ENCODE measurements at places on chromosomes 7 and 10. TPM values are rescaled to one million over a fixed set of nuclear protein-coding genes. Genes with fewer than 3 reads are reported as not detected.

Gene CCDC146
- 0.53 TPM for total RNA-seq

- no peak for DNase-seq
These were observed 140.5 kb downstream of the ARL4A start for GRCh38 chr7:12827920-12828319.

Gene SPAG6
- not detected for total RNA-seq

Gene ZCWPW1
- total RNA-seq, result 0.42 TPM

DNA sequence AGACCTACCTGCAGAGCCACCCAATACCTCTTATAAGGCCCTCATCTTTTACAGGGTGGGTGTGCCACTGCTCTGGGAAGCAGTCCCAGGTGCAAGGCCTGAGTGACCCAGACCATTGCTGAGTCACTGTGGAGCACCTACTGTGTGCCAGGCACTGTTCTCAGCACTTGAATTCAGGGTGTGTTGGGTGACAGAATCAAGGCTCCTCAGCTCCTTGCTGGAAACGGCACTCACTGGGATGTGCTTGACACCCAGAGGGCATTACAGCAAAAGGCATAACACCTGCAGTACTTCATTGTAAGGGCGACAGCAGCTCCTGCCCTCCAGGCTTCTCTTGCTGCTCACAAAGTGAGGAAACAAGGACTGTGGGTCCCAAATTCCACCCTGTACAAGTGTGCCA lies 7.1 kb downstream of the CAMK2B start:
- DNase-seq, result no peak

Gene UPK3BL1
- total RNA-seq, result 8.6 TPM

- no peak for DNase-seq
These were observed 525 bp upstream of the CHUK start for GRCh38 chr10:100229819-100230422.

Gene SLC25A13
- 20.9 TPM for total RNA-seq

- DNase-seq, result peak; percentile 85
These were observed 153.7 kb downstream of the FANK1 start for GRCh38 chr10:126049759-126050700.

- DNase-seq, result peak; percentile 3
These were observed 459.3 kb downstream of the HTR7 start for GRCh38 chr10:90398566-90398965.

DNA sequence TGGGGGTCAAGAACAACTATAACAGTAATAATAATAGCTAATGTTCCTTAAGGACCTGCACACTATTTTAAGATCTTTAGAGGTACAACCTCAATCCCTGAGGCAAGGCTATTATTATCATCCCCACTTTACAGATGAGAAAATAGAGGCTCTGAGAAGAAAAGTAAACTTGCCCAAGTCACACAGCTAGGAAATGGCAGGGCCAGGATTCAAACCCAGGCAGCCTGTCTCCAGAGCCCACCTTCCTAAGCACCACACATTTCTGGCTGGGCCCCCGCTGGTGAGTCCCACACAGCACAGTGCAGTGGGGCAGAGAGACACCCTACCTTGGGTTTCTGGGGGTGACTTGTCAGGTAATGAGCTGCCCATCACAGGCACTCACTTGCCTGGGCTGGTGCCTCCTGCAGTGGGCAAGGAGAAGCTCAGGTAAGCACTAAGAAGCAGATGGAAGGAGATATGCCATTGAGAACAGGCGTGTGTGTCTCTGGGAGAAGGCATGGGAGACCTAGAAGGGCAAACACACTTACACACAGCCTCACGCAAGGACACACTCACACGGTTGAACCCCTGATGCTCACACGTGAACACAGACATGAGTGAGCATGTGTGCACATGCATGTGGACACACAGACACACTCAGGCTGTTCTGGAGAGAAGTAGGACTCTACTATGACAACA lies 104.4 kb upstream of the ZMIZ1 start:
- no peak for DNase-seq

Gene ERVW-1
- total RNA-seq, result not detected

DNA sequence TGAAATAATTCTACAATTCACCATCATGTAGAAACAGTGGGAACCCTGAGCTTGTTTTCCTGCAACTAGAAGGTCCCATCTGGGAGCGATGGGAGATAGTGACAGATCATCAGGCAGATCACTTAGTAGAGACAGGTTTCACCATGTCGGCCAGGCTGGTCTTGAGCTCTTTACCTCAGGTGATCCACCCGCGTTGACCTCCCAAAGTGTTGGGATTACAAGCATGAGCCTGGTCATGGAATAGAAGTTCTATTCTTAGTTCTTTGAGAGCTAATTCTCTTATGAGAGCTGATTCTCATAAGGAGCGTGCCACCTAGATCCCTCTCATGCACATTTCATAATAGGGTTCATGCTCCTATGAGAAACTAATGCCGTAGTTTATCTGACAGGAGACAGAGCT lies 778.0 kb upstream of the AUTS2 start:
- no peak for DNase-seq

GRCh38 chr10:122856902-122857301 lies 11.2 kb upstream of the CUZD1 start:
- no peak for DNase-seq

- no peak for DNase-seq
These were observed 371.5 kb upstream of the MTPN start for GRCh38 chr7:136348542-136349192.

Gene CARD11
- 18.4 TPM for total RNA-seq

GRCh38 chr10:34739915-34740314 lies 75.2 kb downstream of the PARD3 start:
- peak; percentile 40 for DNase-seq

- no peak for DNase-seq
These were observed 128.9 kb downstream of the CELF2 start for GRCh38 chr10:11146402-11147171.

DNA sequence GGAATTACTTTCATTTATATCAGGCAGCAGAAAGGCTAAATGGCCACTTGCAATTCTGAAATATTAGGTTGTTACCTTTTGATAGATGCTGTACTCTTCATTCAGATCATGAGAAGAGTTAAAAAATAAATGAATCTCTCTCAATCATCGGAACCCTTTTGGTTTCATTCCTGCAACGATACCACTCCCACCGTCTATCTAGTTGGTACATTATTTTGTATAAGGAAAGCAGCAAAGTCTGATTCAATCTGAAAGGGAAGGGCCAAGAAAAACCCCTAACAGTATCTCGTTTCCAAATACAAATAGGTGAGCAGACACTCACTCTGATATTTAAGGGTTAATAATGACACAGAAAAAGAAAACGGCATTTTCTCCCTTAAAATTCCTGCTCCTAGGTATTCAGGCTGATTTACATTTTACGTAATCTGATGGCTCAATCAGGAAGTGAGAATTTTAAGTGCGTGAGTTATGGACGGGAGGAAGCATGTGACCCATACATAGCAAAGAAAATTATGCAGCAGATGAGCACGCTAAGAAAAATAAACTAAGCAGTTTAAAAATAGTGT lies 209.4 kb upstream of the KLF14 start:
- DNase-seq, result peak; percentile 29

DNA sequence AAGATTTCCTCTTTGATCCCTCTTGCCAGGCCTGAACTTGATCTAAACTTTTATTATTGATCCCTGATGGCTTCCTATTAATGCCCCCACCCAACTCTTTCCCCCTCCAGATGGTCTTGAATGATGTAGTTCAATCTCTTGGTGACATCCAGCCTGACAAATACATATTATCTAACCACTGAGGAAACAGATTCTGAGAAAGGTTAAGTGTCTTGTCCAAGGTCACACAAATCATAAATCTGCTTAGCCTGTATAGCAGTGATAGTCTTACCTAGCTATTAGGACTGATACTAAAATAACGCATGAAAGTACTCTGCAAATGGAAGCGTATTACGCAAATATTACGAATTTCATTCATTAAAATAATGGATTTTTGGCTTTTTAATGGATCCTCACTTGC lies 22.7 kb downstream of the STEAP1B start:
- DNase-seq, result no peak

DNA sequence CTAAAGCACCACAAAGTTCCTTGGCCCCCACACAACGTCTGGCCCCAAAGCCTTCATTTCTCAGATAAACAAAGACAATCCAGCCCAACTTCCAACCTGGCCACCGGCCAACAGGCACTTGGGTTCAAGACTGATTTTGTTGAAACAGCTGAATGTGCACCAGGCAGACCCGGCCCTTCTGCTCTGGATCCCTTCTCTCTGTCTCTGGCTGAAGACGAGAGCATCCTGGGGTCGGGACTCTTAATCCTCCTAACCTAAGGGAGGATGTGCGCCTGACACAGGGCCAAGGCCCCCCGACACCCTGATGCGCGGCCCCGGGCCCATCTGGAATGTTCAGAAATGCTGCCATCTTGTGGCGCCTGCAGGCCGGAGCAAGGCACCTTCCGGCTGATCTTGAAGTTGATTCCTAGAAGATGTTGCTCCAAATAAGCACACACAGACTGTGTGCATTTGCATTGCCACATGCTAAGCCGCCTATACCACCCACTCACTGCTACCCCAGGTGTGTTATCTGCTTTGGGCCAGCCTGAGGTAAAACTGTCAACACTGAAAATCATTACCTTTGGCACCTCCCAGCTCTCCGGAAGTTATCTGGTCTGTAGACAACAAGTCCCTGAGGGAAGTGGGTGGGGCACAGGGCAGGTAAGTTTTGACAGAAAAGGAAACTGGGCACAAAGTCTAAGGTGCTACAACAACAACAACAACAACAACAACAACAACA lies 98.4 kb upstream of the HABP2 start:
- DNase-seq, result no peak

- DNase-seq, result no peak
These were observed 579.2 kb upstream of the CELF2 start for GRCh38 chr10:10438335-10439100.

DNA sequence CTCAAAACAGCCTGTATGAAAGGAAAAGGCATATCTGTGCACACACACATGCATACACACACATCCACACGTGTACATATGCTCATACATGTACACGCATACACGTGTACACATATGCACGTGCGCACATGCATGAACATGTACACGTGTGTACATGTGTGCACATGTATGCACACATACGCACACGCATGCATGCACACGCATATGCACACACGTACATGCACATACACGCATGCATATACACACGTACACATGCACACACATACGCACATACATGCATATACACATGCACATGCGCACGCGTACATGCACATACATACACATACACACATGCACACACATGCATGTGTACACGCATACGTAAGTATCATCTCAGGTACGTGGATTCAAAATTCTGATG lies 19.4 kb downstream of the DIP2C start:
- DNase-seq, result no peak

All from pulmonary artery endothelial cell (primary cell).